ENCODE measurements at places on chromosomes 6 and 20.
A peak's percentile ranks its signal among the peaks of the same experiment; 100 is the strongest.

DNA sequence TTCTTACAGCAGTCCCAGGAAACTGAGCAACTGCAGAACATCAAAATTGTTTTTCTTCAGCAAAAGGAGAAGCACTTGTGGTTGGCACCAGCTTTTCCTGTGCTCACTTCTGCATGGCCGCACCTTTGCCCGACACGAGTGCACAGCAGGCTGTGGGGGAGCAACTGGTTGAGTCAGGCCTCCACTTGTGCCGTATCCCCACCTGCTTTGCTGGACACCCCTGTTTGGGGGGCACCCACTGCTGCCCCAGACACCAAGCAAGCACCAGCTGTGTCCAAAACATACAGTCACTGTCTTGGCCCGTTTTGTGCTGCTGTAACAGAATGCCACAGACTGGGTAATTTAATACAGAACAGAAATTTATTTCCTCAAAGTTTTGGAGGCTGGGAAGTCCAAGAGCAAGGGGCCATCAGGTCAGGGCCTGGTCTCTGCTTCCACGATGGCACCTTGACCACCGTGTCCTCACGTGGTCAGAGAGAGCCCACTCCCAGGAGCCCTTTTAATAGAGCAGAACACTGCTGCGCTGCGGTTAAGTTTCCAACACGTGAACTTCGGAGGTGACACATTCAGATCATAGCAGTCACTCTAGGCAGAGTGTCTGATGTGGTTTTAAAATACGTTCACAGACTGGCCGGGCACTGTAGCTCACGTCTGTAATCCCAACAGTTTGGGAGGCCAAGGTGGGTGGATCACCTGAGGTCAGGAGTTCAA, 8.7 kb upstream of the GMEB2 start:
- peak; percentile 55 for DNase-seq

DNA sequence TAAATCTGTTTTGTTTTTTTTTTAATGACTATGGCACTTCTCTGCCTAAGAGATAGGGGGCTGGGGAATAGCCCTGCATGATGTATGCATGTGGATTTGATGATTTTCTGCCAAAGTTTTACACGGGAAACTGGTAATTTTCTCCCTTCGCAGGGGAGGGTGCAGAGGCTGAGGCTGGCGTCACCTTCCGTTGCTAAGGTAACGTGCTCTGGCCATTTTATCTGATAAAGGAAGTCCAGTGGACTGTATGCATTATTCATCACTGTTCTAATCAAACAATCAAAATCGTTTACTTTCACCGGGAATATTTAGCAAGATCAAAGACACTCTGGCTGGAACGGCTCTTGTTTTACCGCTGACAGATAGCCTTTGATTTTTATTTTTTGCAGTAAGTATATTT, 789 bp downstream of the PHACTR1 start:
- DNase-seq = no peak

DNA sequence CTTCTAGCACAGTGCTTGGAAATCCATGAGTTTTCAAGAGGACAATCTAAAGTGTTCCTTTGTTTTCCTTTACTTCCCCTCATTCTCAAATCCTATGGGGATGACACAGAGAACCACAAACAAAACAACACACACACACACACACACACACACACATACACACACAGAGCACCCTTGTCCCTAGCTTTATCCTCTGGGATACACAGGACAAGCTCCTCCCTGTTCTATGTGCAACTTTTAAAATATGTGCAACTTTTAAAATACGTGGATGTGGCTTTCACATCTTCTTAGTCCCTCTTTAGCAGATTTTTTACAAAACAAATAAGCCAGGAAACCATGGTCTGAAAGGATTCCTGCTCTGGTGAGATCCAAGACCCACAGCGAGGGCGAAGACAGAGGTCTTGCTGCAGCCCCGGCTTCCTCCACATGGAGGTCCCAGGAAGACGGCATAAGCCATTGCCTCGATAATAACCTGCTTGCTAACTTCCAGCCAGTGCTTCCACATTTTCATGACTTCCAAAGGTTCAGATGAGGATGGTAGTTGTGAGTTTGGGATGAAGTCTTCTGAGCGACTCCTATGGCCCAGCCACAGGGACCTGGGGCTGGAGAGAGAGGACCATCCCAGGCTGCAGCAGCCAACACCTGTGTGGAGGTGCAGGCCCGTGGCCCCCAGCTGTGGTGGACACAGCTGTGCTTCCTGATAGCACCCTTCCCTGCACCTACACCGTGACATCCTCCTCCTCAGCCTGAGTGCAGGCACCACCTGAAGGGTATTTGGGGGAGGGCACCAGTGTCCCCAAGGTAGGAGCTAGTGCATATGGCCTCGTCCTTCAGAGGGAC, 62.8 kb upstream of the CD93 start:
- no peak for DNase-seq

- no peak for DNase-seq
These were observed 1.8 kb downstream of the GJA1 start for GRCh38 chr6:121436960-121437850.

DNA sequence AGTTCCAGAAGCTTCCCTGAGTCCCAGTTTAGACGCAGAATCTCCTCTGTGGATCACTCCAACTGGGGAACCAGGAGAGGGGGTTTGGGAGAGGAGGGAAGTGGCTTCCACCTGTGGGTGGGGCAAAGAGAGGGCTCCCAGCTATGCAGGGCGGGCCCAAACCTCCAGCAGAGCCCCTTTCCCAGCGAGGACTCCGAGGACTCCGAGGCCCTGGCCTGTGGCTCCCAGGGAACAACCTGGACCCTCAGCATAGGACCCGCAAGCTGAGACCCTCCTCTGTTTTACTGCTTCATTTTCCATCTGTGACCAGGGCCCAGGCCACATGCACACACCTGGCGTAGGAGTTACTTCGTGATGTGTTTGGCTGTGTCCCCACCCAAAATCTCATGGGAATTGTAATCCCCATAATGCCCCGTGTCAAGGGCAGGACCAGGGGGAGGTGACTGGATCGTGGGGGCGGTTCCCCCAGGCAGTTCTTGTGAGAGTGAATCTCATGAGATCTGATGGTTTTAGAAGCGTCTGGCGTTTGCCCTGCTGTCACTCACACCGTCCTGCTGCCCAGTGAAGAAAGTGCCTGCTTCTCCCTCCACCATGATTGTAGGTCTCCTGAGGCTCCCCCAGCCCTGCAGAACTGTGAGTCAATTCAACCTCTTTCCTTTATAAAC, 27.9 kb downstream of the NTSR1 start:
- no peak for DNase-seq

Measured in inflammatory macrophage (primary cell).